ENCODE measurements at places on chromosomes 12 and 14.

DNA sequence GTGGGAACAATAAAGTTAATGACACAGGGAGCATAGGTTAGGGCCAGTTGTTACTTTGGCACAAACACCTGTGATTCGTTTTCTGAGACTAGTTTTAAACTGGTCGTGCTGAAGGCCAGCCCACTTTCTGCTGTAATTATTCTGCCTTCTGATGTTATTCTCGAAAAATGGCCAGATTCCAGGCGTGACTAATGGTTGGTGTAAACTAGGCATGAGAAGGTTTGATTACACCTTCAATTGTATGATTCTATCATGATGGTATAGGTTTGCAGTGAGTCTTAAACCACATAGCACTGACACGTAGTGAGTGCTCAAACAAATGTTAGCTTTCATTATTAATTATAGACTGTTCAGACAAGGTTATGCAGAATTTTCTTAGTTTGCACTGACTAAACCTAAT, 39.0 kb downstream of the CKB start:
- peak; percentile 89 for DNase-seq

- DNase-seq: peak; percentile 48
Measured at GRCh38 chr12:27965966-27966365, 6.6 kb downstream of the PTHLH start.

GRCh38 chr12:91901381-91902074, 244.1 kb downstream of the BTG1 start:
- no peak for DNase-seq

DNA sequence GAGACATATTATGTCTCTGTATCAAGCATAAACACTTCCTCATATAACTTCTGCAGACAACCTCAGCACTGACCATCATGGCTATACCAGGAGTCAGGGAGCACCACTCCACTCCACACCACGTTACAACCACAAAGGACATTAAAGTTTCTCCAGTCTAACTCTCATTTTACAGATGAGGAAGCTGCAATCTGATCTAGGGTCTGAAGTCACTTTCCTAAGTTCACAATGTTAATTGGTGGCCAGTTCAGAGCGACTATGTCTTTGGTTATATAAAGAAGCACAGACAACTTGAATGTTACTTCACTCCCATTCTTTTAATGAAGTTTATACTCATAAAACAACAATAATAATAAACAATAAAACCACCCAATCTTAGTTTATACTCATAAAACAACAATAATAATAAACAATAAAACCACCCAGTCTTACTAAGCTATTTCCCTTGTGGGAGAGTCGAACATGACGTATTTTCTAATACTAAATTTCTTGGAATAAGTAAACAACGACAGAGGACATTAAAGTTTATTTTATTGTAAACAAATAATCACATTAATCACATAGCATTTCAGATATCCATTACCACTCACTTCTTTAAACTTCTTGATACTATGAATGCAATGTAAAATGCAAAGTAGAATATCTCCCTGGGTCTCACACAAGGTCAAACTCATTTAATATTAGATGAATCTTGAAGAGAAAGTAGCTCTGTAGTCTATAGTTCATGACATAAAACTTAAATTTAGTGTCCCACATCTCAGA, 72.4 kb upstream of the SSTR1 start:
- no peak for DNase-seq

DNA sequence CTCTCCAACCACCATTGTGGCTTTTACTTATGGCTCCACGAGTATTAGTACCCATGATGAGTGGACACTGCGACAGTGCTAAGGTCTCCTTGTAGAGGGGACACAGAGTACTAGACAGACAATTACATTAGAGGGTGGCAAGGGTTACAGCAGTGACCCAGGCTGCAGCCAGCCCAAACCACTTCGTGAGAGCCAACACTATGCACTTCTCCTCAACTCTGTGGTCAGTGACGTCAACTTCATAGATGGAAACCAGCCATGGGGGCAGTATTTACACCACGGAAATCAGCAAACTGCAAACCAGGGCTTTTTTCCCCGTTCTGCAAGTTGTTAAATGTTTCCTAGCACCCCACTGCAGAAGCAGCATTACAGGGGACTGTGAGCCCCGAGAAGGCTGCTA, 61.6 kb upstream of the ZFP36L1 start:
- no peak for DNase-seq

- DNase-seq: peak; percentile 78
Measured at GRCh38 chr12:54398995-54399793, 14.7 kb upstream of the ZNF385A start.
